ENCODE measurements at places on chromosomes 3 and 15.

DNA sequence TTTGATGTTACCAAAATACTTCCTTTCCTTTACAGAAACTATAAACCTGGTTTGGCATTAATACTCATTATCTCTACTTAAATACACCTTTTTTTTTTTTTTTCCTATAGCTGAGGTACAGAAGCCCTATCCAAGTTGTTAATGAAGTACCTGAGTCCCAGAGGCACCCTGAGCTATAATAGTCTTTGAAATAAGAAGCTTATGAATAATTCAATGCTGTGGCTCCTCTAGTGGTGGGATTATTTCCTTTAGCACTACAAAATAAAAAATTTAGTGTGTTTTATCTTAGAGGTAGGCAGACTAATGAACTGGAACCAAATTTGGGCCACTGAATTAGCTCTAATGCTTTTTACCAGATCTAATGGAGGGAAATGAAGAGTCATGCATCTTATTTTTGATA is 611.9 kb downstream of the EDEM1 start:
- DNase-seq: no peak

DNA sequence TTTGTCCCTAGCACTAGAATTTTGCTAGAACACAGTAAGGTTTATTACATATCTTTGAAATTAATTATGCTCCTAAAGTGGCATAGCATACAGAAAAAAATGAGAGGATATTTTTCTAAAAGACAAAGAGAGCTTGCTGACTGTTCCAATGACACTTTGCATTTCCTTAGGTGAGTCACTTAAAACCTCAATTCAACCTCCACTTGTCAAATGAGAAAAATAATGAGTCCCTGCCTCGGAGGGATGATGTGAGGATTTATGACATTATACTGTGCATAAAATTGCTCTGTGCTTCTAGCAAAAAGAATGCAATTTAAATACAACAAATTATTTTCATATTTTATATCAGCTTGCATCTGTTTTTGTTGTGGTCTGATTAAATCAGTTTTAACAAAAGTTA is 1417.0 kb upstream of the ALCAM start:
- DNase-seq: no peak

DNA sequence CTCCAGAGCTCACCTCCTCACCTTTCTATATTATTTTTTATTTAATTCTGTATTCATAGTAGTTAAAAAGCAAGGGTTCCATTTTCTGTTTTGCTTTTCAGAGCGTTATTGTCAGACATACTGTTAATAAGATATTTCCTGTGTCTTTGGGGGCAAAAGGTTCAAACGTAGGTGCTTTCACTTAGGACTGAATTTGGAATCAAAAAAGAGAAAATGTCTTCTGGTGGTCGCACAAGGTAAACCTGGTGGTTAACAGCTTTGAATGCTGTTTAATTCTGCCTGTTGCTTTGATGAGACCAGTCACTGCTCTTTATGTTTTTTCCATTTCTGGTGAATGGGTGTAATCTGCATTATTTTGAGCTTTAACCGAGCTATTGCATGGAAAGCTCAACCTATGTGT is 212.5 kb downstream of the TCF12 start:
- no peak for DNase-seq

DNA sequence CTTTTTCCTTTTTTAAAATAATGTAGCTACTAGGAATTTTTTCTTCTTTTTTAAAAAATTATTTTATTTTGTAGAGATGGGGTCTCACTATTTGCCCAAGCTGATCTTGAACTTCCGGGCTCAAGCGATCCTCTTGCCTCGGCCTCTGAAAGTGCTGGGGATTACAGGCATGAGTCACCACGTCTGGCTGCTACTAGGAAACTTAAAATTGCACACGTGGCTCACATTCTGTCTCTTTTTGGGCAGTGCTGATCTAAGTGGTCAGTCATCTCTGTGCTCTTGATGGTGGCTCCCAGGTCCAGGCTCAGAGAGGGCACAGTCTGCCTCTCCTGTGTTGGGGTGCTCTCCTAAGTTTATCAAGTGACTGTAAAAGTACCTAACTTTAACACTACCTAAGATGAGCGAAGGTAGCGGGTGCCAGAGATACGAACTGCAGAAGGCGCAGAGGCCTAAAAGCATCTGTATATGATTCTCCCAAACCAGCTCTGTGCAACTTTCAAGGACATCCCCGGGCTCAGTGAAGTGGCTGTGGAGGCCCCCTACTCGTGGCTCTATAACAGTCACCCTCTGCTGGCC is 52.9 kb upstream of the SEC13 start:
- no peak for DNase-seq

DNA sequence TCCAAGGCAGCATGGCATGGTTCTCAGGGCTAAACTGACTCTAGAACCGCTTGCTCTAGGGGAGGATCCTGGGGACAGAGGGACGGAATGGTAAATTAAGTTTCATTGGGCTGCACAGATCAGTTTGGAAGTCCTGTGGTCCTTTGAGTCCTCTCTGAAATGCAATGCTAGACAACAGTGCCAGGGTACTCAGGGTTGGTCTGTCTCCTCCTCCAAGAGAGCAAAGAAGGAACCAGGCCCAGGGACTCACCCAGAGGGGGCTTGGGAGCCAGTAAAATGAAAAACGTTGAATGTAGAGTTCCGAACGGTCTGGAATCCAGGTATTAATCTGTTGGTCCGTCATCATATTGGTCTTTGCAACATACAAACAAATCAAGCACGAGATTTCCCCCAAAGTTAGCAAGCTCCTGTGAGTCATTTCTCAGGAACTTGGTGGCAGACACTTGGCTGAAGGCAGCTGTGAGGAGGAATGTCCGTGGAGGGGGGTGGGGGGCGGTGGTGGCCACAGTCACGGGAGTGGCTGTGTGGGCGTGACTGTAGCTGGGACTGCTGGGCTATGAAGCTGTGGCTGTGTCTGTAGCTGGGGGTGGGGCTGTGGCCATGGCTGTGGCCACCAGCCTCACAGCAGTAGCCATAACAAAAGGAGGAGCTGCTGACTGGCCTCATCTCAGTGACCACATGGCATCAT is 361.0 kb downstream of the SHQ1 start:
- no peak for DNase-seq

GRCh38 chr15:34213690-34214089 is 3.8 kb upstream of the KATNBL1 start:
- peak; percentile 12 for DNase-seq

- DNase-seq: no peak
Observed at GRCh38 chr15:89591834-89592233, 16.6 kb downstream of the TICRR start.

DNA sequence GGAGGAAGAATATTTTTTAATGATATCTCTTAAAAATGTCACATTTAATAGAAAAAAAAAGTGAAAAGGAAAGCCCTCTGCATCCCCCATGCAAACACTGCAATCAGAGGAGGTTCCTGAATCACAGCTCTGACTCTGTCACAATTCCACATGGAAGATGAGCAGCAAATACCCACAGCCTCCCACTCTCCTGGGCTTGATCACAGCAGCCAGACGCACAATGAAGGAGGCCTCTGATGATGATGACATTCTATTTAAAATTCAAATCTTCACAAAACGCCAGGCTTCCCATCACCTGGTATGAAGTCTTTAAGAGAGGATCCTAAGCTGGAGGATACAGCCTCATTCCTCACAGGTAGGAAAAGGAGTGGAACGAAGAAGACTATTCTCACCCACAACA is 9.1 kb upstream of the DIS3L start:
- DNase-seq: no peak

DNA sequence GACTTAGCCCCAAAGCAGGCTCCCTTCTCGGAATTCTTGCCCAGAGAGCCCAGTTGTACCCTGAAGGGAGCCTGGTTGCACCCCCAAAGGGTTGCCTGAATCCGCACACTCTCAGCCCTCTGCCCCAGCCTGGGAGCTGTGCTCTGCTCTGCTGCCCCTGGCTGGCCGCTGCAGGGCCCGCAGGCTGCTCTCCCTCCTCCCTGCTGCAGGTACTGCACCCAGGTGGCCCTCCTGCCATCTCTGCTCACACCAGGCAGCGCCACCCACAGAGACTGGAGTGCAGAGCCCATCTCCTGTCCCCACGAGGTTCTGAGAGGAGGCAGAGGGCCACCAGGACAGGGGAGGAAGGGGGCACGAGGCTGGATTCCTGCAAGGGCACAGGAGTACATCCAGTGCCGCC is 134.2 kb upstream of the NSMCE3 start:
- DNase-seq: peak; percentile 10

- DNase-seq: no peak
Observed at GRCh38 chr3:122272879-122273278, 52.2 kb upstream of the CSTA start.

DNA sequence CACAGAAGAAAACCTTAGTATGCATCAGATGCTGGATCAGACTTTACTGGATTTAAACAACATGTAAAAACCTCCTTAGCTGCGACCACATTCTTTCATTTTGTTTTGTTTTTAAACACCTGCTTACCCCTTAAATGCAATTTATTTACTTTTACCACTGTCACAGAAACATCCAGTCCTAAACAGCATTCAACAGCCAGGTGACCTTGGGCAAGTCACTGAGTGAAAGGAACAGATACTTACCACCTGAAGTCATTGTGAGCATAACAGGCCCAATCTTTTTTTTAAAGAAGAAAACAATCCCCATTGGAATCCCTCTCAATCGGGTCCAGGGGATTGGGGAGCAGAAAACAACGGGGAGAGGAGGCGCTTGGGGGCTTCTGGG is 390 bp downstream of the STARD5 start:
- DNase-seq: no peak

DNA sequence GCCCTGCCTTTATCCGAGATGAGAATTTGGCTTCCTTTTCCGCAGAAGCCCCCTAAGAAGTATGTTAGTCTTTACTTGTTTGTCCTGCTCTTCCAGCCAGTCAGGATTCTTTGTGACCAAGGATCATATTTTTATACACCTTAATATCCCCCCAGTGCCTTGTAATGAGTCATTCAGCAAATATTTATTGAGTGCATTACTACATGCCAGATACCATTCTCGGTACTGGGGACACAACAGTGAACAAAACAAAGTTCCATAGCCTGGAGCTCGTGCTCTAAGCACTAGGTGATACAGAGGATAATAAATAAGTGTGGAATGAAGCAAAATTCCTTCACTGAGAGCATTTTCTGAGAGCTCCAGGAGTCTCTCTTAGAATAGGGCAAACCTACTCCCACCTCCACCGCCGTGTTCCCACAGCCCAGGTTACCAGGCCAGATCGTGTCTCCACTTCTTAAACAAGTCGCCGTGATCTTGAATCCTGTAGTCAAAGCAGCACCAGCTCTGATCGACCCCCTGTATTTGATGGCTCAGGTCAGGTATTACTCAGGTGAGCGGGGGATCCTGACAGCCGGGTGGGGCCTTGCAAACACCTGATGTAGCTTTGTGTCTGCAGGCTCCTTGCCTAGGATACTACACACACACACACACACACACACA is 18.5 kb downstream of the TTC21A start:
- no peak for DNase-seq

DNA sequence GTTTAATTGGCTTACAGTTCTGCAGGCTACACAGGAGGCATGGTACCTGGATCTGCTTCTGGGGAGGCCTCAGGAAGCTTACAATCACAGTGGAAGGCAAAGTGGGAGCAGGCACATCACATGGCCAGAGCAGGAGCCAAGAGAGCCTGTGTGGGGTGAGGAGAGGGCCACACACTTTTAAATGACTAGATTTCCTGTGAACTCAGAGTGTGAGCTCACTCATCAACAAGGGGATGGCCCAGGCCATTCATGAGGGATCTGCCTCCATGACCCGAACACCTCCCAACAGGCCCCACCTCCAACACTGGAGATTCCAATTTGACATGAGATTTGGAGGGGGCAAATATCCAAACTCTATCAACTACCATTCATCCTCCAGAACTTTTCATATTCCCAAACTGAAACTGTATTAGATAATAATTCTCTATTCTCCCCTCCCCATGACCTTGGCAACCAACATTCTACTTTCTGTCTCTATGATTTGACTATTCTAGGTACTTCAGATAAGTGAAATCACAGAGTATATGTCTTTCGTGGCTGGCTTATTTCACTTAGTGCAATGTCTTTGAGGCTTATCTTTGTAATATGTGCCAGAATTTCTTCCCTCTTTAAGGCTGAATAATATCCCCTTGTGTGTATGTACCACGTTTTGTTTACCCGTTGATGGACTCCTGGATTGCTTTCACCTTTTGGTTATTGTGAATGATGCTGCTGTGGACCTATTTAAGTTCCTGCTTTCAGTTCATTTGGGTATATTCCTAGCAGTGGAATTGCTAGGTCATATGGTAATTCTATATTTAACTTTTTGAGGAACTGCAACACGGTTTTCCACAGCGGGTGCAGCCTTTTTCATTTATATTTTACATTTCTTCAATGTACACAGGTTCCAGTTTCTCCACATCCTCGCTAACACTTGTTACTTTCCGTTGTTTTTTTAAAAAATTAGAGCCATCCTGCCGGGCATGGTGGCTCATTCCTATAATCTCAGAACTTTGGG is 43.8 kb downstream of the TKT start:
- no peak for DNase-seq

- no peak for DNase-seq
Observed at GRCh38 chr15:41546851-41547786, 3.1 kb upstream of the RPAP1 start.

DNA sequence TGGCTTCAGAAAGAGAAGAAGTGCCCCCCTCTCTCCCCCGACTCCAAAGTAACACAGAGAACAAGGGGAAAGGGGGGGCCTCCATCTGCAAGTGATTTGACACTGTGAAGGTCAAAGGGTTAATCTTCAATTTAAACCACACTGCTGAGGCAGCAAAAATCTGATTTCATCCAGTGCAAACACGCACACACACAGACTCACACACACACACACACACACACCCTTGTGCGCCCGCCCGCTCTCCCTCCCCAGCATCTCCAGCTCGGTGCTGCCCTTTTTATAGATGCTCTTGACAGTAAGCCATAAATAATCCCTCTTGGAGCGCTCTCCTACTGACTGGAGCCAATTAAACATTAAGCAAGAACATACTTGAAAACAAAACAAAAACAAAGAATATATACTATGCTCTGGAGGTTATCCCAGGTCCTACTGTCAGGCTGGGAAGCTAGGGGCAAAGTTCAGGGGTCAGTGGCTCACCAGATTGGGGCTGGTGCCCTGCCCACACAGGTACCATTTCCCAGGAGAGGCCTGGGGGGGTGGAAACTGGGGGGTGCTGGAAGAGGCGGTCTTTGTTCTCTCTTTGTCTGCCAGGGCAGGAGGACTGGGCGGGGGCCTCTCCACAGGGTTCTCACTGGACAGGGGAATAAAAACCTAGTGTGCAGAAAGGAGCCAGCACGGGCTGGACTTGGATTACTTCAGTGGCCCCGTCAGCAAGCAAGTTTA is 16.3 kb downstream of the BMF start:
- DNase-seq: peak; percentile 74

- DNase-seq: no peak
Observed at GRCh38 chr3:17928502-17929145, 186.2 kb upstream of the TBC1D5 start.
